ENCODE measurements at places on chromosomes 4 and X.

DNA sequence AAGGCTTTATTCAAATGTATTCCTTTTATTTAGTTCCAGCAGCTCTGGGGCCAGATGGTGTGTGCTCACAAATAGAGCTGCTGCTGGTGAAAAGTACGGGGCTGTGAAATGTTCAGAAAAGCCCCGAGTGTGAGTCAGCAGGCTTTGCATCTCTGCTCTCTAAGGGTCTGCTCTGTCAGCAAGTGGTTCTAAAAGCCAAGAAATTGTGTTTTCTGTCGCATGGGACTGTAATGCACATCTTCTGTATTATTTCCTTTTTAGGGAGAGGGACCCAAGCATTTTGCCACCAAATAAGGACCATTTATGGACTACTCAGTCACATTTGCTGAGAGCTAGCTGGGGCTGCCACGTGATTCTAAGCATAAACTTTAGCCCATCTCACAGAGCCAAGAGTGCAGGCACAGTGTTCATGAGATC is 82.9 kb upstream of the NHS start:
- no peak for DNase-seq

DNA sequence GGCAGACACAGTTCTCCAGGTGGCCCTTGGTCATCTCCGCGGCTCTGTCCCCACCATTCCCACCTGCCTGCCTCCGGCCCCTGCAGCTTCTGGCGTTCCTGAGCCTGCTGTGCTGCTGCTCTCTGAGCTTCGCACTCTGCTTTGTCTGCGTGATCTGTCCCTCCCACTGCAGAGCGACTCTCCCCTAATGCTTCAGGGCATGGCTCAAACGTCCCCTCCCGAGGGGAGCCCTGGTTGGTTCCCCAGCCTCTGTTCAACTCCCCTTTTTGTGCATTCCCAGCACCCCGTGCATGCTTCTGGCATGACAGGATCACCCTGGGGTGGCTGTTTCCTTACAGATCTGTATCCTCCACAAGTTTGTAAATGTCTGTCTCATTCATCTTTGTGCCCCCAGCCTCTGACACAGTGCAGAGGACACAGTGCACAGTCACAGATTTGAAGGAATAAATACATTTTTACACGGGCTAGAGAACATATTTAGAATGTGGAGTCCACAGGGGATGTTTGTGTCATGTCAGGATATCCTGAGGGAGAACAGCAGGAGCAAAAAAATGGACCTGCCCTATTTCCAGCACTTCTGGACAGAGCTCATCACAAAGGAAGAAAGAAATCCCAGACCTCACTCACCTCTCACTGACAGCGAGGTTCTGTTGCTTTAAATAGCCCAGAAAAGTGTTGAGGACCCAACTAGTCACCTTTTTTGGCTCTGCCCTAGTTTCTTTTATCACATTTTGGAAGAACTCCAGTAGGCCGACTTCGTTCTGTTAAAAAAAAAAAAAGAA is 72.6 kb downstream of the GATB start:
- no peak for DNase-seq

GRCh38 chrX:2401590-2402360 is 99.0 kb downstream of the DHRSX start:
- DNase-seq, result no peak

- no peak for DNase-seq
Observed at GRCh38 chr4:118994030-118994429, 105.4 kb downstream of the SYNPO2 start.

GRCh38 chr4:86498863-86499166 is 95.3 kb upstream of the PTPN13 start:
- DNase-seq, result no peak

GRCh38 chr4:158671915-158672806 is at the start of gene ETFDH:
TSS of gene ETFDH (plus strand) at chr4:158672296. CDS start at chr4:158672457, 161 bp downstream.
- DNase-seq, result peak; percentile 98

DNA sequence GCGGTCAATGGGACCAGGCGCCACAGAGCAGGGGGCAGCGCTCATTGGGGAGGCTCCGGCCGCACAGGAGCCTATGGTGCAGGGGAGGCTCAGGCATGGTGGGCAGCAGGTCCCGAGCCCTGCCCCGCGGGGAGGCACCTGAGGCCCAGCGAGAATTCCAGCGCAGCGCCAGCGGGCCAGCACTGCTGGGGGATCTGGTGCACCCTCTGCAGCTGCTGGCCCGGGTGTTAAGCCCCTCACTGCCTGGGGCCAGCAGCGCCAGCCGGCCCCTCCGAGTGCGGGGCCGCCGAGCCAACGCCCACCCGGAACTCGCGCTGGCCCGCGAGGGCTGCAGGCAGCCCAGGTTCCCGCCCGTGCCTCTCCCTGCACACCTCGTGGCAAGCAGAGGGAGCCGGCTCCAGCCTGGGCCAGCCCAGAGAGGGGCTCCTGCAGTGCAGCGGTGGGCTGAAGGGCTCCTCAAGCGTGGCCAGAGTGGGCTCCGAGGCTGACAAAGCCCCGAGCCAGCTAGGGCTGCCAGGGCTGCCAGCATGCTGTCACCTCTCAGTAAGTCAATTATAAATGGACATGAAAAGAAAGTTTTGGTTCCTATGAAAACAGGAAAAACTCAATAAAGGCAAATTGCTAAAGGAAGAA is 14.5 kb downstream of the FAM184B start:
- DNase-seq, result no peak

- no peak for DNase-seq
Observed at GRCh38 chr4:183838987-183839712, 66.0 kb upstream of the STOX2 start.

Data from ascending aorta (tissue), 2 donors.